ENCODE measurements at places on chromosomes 6 and 20.

GRCh38 chr6:167336844-167337630 is 12.2 kb downstream of the TTLL2 start:
- no peak for DNase-seq

DNA sequence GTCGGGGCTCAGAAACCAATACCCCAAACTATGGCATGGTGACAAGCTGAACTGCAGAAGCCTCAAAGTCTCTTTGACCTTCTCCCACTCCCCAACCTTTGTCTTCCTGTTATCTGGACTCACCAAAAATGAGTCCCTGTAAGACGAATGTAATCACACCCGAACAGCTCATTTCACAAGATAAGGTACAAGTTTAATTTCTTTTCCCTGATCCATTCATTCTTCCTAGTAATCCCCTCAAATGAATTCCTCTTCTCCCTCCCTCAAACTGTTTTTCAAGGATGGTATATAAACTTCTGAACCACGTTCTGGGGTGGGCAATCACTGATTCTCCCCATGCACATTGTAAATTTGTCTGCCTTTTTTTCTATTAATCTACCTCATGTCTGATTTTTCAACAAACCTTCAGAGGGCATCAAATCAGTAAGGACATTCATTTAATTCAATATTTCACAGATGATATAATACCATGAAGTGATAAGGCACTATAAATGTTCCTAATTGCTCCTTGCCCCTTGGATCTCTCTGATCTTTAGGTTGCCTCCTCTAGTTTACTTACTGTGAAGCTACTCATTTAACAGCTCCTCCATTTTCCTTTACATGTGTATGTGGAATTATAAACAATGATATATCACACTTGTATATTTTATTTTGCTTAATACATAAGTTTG is 77.2 kb downstream of the OR2B2 start:
- no peak for DNase-seq

- DNase-seq: no peak
Measured at GRCh38 chr6:167755461-167755860, 71.2 kb upstream of the AFDN start.

GRCh38 chr6:170555305-170555704 is 1.1 kb downstream of the TBP start:
- no peak for DNase-seq

DNA sequence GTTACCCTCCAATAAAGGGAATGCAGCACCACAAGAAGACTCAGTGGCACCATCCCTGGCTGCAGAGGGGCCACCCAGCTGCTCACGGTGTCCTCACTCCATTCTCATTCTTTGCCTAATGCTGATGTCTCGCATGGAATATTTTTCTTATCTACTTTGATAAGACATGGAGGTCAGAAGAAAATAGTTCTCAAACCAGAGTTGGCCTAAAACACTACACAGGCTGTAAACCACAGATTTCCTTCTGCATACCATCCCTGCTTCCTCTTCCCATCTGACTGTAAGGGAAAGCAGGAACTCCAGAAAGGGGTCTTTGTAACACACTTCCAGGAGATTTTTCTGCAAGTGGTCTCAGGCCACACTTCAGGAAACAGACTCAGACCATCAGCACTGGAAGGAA is 43.1 kb upstream of the CD93 start:
- DNase-seq: no peak

DNA sequence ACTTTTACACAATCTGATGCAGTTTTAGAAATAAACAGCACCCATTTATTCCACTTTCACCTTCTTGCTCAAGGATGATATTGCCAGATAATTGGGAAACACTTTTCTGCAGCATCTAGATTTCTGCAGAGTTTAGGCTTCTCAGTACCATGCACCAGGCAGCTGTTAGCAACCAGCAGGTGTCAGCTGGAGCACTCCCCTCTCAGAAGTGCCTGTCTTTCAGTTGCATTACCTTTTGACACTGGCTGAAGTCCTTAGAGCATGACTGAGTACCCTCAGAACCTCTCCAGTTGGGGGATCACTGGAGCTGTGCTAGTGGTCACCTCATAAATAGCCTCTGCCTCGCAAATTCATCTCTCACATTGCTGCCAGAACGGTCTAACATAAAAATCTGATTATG is 91.2 kb downstream of the DNAH8 start:
- no peak for DNase-seq

- DNase-seq: no peak
Measured at GRCh38 chr20:41800040-41800439, 181.9 kb upstream of the CHD6 start.

GRCh38 chr6:80009531-80009930 is 5.1 kb downstream of the TTK start:
- DNase-seq: no peak

DNA sequence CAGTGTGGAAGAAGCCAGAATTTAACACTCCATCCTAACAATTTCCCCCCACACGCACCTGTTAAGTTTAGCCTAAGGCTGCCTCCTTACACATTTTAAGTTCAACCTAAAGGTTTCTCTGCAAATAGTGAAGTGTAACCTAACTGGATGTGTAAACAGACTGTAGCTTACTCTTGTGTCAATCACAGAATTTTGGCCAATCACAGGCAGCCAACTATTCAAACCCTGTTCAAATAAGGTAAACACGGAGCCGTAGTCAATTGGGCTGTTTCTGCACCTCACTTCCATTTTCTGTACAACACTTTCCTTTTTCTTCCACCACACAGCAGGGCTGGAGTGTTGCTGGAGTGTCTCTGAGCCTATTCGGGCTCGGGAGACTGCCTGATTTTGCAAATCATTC is 92.1 kb downstream of the ISM1 start:
- no peak for DNase-seq

- no peak for DNase-seq
Measured at GRCh38 chr20:37529214-37529967, 1.7 kb upstream of the BLCAP start.

DNA sequence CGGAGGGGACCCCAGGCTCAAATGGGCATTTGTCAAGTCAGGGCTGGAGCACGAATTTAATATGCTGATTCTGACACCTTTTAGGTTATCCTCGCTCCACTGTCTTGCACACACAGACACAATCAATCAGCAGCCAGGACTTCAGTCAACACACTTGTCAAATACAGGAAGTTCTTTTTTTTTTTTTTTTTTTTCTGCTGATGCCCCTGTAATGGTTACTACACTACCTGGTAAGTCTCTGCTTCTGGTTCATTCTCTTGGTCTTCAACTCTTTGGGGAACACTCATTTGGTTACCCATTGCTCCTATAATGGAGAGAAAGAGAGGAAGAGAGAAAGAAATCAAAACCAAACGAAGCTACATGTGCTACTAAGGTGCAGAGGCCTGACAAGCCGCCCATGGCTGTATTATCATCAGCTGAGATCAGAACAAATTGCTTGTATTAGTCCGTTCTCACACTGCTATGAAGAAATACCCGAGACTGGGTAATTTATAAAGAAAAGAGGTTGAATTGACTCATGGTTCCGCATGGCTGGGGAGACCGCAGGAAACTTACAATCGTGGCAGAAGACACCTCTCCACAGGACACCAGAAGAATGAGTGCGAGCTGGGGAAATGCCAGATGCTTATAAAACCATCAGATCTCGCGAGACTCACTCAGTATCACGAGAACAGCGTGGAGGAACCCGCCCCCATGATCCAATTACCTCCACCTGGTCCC is 11.8 kb downstream of the BCAS1 start:
- DNase-seq: peak; percentile 37

GRCh38 chr6:164533045-164533362 is 776.4 kb downstream of the C6orf118 start:
- no peak for DNase-seq

- DNase-seq: no peak
Measured at GRCh38 chr20:61934716-61935530, 130.8 kb downstream of the TAF4 start.

DNA sequence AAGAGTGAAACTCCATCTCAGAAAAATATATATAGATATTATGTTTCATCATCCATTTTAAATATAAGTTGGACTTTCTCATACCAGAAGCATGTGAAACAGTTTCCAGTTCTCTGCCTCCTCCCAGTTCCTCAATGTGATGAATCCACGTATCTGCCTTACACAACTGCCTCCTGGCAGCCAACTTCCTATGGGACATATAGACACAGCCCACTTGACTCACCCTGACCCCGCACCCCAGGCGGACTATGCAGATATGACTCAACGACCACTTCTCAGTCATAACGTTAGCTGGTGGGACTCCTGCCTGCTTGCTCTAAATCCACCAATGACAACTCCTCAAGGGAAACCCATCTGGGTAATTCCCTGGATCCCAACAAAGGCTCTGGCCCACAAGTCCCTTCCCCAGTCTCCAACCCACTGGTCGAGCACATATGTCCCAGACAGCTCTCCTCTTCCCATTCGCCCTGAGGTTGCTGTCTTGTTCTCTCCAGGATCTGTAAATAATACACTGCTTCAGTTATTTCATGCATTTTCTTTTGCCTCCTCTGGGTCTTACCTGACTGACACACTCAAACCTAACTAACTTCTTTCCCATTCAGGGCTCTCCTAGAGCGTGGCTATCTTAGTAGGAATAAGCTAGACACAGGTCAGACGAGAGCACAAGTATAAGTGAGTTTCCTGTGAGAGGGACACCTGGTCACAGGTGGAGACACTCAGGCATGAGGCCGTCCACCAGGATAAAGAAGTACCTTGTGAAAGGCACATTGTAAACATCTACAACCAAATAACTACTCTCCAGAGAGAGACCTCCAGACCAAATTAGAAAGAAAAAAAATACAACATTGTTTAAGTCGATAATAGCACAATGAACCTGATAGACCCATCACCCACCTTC is 548.5 kb downstream of the CD83 start:
- DNase-seq: peak; percentile 74

DNA sequence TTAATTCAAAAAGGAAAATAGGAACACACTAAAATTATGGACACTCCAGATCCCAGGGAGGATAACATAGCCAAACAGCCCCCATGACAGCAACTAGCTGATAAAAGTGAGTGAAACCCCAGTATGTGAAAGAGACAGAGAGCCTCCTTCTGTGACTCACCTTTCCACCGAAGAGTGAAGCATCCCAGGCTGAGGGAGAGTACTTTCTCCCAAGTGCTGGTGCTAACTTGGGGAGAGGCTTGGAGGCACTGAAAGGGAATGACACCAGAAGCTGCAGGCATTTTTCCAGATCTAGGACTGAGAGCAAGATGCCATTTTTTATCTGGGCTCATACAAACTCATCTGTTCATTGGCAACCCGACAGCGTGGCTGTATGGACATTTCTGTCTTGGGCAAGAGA is 339.8 kb downstream of the HTR1B start:
- no peak for DNase-seq

- no peak for DNase-seq
Measured at GRCh38 chr20:37316116-37316774, 26.8 kb downstream of the MANBAL start.

DNA sequence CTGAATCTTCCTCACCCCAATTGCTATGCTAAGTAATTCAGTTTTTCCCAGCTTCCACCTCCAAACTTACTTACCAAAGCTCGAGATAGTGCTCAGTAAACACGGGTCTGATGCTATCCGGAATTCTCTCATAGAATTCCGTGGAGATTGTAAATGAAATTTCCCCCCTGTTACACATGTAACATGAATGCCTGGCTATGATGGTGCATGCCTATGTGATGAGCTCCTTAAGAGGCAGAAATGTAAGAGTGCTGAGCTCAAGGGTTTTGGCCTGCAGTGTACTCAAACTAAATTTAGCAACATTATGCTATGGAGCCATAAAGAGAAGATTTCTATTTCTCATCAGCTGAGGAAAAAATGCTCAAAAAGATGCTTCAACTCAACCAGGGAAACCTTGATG is 133.4 kb upstream of the FUT9 start:
- no peak for DNase-seq

DNA sequence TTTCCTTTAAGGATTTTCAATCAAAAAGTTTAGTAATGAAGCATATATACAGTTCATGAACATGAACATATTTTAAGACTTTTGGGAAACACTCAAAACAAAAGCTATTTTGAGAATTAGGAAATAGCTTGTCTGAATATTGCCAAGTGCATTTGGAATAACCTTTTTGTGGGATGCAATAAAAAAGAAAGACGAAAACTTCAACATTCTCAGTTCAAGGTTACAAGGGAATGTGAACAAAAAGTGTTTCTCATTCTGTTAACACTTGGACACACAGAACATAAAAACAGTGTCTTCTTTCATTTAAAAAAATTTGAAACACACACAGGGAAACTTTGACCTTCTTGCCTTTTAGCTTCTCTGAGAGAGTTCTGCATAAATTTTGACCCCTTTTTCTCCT is 72.7 kb upstream of the TCF21 start:
- no peak for DNase-seq

DNA sequence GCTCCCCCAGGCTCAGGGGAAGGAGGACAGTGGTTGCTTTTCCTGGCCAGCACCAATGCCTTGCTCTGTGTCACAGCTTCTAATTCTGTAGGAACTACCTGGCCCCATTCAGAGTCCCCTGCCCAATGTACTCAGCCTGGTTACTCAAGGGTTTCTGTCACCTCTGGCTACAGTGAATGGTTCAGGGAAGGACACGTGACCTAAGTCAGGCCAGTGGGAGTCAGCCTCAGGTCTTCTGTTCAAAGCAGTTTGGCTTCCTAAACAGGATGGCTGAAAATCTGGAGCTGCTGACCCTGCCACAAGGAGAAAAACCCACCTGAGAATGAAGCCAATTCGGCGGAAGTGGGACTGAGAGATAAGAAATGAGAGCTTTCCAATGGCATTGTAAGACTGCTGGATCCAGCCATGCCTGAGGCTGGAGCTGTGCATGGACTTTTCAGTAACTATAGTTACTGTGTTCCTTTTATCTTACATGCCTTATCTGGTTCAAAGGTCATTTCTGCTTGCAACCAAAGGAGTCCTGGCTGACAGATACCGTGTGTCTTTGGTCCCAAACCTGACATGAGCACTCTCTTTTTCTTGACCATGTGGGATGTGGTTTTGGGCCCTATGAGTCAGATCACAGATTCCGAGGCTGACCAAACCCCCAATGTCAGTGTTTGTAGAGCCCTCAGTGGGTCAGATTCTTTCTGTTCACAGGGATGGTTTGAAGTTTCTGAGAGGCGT is 104.3 kb downstream of the SULF2 start:
- DNase-seq: no peak

- no peak for DNase-seq
Measured at GRCh38 chr20:62671765-62672164, 29.5 kb downstream of the SLCO4A1 start.

DNA sequence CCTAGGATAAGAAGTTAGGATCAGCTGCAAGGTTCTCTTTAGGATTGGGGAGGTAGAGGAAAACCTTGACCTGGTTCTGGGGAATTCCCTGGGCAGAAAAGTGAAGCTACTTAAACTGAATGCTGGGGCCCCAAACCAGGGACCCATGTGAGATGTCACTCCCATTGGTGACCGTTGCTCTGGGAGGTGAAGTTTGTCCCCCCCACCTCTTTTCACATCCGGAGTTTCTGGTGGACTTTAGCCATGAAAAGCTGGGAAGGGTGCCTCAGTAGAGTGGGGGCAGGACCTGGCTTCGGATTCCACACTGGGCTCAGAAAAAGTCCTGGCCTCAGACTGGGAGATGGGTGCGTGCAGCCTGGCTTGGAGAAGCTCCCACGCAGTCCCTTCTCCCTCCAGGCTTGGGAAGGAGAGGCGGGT is 13.2 kb downstream of the TJAP1 start:
- DNase-seq: no peak

GRCh38 chr6:152318278-152318677 is 318.9 kb downstream of the SYNE1 start:
- DNase-seq: no peak
